ENCODE measurements at places on chromosomes 6 and 20. TPM values are rescaled to one million over a fixed set of nuclear protein-coding genes. Genes with fewer than 3 reads are reported as not detected.

Gene GJA10
- not detected for total RNA-seq

Gene BEND6
- 0.72 TPM for total RNA-seq

Gene PAK5
- 0.13 TPM for total RNA-seq

Gene PRDM13
- not detected for total RNA-seq

Gene SMPDL3A
- 10.7 TPM for total RNA-seq

All from kidney (tissue), 22 donors.